ENCODE measurements at places on chromosomes 5 and 9.

- no peak for DNase-seq
These were observed 6.7 kb upstream of the NXNL2 start for GRCh38 chr9:88528080-88528790.

- DNase-seq = no peak
These were observed 69.0 kb upstream of the MSX2 start for GRCh38 chr5:174655351-174655750.

DNA sequence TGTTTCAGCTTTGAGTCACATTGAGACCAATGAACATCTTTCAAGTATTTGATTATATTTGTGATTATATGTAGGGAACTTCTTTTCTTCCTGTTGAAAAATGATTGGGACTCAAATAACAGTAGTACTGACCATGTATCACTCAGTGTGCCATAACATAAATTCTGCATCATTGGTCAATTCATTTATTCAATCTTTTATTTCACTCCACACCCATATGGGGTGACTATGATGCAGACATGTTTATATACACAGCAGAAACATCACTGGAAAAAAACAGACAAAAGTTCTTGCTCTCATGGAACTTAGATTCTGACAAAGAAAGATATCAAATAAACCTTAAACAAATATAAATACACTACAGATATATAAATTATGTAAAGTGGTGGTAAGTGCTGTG is 74.7 kb upstream of the ANXA1 start:
- no peak for DNase-seq

DNA sequence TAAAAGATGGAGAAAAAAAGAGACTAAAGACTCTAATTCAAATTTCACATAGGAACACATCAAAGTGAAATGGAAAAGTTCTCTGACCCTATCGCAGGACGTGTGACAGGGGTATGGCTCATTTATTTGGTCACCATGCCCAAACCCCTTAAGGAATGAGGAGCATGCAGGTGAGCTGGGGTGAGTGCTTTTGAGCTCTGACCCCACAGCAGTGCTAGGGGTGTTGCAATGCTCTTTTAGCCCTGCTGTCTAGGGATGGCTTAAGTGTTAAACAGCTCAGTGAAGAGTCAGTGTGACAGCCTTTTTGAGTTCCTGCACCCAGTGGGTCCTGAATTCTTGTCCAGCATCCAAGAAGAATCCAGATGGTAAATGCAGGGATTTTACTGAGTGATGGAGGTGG is 143.0 kb upstream of the ANKRD55 start:
- DNase-seq = no peak

DNA sequence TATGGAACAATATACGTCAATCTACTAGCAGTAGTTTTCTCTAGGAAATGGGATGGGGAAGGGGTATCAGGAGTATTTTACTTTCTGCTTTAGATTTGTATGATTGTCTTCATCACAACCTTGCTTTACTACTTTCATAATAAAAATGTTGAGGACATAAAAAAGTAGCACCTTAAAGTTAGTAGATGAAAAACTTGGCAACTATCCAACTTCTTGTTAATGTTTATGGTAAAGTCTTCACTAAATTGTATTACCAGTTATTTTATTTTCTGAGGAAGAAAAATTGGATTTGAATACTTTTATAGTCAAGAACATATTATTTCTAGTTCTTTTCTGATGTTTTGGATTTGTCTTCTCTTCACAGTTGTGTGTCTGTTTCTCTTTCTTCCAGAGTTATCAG is 372.1 kb downstream of the ARRDC3 start:
- DNase-seq = no peak

DNA sequence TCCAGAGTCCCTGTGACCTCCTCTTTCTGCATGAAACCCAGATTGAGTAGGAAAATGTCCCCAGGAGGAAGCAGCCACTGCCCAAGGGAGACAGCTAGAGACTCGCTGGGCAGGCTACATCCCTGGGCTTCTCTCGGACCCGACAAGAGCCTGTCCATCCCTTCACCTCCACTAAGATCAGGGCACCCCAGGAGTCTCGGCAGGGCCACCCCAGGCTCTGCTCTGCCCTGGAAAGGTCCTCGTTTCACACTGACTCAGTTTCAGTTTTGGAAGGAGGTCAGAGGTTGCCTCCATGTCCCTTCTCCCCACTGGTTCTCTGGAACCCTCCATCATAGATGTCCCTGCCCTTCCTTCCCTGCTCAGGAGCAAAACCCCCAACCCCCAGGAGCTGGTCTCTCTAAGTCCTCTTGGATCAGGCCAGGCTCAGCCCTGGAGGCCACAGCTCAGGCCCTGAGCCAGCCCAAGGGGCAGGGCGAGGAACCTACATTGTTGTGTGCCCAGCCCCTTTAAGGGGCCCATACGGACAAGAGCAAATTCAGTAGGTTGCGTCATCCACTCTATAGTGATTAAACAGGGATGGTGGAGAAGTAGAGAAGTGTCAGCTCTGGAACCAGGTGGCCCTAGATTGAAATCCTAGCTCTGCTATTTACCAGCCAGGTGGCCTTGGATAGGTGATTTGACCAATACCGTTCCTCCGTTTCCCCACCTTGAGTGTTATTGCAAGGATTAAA is 37.4 kb downstream of the C9orf50 start:
- no peak for DNase-seq

GRCh38 chr9:136721339-136722092 is 9.1 kb downstream of the DIPK1B start:
- no peak for DNase-seq

GRCh38 chr5:95718203-95718602 is 12.9 kb upstream of the RHOBTB3 start:
- DNase-seq = no peak

Measured in activated T-helper 9 cell treated with anti-CD3 and anti-CD28 coated beads, Interleukin-2, amount 50 U/mL, for 16 hours (primary cell).